ENCODE measurements at places on chromosomes 2 and 18.

DNA sequence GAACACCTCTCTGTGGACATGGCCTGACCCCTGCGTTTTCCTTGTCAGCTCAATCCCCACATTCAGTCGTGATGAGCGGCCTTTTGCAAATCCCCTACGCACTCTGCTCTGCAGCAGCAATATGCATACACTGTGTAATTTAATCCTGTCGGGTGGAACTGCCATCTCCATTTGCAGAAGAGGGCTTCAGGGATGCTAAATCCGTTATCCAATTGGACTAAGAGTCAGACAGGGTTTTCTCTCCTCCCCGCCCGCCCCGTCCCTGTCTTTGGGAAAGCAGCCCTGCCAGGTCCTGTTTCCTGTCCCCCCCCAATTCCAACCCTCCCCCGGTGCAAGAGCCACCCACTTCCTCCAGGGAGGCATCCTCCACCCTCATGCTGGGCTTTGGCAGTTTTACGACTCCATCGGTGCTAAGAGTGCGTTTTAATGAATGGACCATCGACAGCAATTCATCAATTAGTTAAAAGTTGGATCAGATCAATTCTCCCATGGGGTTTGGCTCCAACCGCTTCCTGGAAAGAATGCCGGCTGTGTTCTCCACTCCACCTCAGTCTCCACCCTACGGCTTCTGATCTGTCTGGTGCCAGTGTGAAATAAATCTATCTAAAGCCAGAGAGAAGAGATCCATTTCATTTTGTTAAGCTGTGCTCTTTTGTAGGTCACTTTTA is 53.5 kb upstream of the ASAP2 start:
- no peak for DNase-seq

- DNase-seq, result no peak
These were observed 1615.2 kb upstream of the ACVR2A start for GRCh38 chr2:146229508-146230155.

DNA sequence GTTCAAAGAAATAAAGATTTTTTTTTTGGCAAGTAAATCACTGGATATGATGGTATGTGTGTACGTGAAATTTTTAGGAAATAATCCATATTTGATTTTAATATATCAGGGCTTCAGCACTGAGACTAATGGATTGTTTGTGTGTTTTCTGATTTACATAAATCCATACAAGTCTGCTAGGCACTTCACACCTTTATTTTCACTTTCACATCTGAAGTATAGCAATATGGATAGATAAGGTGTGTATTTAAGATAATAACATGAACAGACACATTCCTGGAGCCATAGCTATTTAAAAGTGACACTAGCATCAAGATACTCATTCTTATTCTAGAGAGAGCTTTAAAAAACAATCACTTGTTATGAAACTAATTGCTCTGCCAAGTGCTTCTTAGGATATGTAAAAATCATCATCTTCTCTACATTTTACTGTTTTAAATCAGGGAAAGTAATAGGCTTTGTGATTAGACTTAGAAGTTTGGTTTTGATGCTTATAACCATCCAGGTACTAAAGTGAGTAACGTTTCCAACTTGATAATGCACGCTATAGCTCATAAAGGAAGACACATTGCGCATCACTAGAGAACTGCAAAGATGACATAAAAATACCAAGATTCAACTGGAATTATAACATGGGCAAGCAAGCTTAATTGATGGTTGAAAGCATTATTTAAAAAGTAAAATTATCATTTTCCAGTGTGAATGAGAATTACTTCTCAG is 208.9 kb downstream of the ZEB2 start:
- no peak for DNase-seq

DNA sequence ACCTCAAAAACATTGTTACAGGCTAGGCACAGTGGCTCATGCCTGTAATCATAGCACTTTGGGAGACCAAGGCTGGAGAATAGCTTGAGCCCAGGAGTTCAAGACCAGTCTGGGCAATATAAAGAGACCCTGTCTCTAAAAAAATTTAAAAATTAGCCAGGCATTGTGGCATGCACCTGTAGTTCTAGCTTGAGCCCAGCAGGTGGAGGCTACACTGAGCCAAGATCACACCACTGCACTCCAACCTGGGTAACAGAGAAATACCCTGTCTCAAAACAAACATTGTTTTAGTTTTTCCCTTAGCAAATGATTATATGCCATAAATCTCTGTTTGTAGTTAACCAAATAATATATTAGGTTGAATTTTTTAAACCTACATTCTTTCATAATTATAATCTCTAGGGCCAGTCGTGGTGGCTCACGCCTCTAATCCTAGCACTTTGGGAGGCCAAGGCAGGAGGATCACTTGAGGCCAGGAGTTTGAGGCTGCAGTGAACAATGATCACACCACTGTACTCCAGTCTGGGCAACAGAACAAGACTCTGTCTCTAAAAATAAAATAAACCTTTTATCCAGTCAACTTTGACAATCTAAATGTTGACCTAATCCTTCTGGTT is 13.3 kb upstream of the CYP20A1 start:
- DNase-seq, result no peak

DNA sequence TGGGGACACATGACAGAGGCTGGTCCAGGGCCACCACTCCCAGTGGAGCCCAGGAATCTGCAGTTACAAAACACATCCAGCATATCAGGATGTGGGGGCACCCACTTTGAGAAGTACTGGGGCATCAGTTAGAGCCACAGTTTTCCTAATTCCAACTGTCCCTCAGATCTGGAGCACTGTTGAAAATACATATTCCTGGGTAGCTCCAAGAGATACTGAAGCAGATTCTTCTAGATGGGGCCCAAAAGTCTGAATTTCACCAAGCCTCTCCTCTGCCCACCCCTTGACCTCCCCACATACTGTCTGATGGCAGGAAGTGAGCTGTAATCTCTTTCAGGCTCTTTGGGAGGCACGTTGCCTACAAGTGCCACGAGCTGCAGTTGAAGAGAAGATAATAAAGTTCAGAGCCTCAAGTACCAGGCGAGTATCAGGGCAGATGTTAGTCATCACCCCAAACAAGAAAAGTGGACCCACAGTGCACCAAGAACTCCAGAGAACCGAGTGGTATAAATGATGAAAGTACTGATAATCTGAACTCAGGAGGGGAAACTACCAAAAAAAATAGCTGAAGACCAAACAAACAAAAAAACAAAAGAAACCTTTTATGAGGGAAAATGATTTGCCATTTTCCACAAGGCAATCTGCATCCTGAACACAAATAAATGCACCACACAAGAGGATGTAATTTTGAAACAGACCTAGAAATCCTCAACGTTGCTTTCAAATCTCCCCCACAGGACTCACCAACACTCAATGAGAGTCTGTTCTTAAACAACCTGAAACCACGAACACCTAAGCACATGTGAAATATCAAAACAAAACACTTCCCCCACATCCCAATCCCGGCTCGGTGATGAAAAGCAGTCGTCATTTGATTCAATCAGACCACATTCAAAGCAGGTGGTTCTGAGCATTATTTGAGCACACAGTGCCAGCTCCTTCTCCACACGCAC is 98.7 kb downstream of the TCF4 start:
- DNase-seq, result no peak

GRCh38 chr2:96114546-96114902 is 1.8 kb downstream of the ADRA2B start:
- DNase-seq, result no peak

DNA sequence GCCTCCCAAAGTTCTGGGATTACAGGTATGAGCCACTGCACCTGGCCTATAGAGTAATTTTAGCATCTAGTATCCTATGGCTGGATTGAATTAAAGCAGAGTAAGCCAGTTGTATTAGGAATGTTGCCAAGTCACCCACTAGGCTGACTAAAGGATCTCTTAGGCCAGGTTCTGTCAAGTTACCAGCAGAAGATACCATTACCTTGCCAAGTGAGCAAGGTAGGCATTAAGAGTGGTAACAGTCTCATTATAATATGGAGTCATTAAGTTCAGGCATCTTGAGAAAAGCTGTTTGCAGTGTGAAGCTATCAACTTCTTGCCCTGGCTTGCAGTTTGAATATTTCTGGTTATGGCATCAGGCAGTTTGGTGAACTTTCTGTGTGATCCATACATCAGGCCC is 37.0 kb upstream of the MTCL1 start:
- DNase-seq, result no peak

DNA sequence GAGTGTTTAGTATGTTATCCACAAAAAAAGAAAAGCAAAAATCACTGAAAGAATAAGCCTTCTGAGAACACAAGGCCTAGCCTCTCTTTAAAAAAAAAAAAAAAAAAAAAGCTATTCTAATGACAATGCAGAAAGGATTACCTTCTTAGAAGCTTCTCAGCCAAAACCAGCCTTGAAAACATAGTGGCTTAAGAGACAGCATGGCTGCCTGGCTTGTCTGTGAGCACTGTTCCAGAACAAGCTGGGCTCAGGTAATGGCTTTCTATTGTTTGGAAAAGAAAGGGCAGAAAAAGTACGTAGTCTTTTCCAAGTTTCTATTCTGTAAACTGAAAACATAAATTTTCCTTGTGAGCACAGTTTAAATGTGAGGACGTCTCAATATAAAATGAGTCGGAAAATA is 119.5 kb downstream of the MAP3K20 start:
- no peak for DNase-seq

DNA sequence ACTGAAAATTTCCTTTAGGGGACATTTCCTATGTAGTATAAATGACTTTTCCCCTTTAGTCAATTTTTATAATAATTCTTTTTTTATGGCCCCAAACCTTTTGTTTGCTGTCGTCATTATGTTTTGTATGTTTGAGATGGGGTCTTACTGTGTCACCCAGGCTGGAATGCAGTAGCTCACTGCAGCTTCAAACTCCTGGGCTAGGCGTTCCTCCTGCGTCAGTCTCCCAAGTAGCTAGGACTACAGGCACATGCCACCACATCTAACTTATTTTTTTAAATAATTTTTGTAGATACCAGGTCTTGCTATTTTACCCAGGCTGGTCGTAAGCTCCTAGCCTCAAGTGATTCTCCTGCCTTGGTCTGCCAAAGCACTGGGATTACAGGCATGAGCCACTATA is 30.8 kb upstream of the GALM start:
- no peak for DNase-seq
